Renal cortex interstitium (tissue), 15 donors: ENCODE measurements at places on chromosomes 2 and 18. TPM values are rescaled to one million over a fixed set of nuclear protein-coding genes. Genes with fewer than 3 reads are reported as not detected.

Gene ALS2
- polyA plus RNA-seq, result 28.6 TPM

Gene RNU2-63P
- polyA plus RNA-seq, result not detected

Gene SRBD1
- 20.8 TPM for polyA plus RNA-seq

Gene RTP5
- polyA plus RNA-seq, result not detected

Gene SMIM21
- 0.09 TPM for polyA plus RNA-seq

Gene GALR1
- polyA plus RNA-seq, result 0.15 TPM

Gene TGFA
- 17.0 TPM for polyA plus RNA-seq

Gene LONRF2
- 2.5 TPM for polyA plus RNA-seq

Gene ARL4C
- polyA plus RNA-seq, result 49.7 TPM

Gene IER3IP1
- 38.6 TPM for polyA plus RNA-seq

Gene INHA
- 0.73 TPM for polyA plus RNA-seq

Gene NYAP2
- polyA plus RNA-seq, result 0.11 TPM

Gene TUBB8B
- 0.86 TPM for polyA plus RNA-seq

Gene HMSD
- polyA plus RNA-seq, result 2.2 TPM

Gene TMEM200C
- polyA plus RNA-seq, result 1.4 TPM

Gene CPLX4
- polyA plus RNA-seq, result 0.16 TPM

Gene KCNG2
- polyA plus RNA-seq, result not detected

GRCh38 chr2:214995409-214995808 lies 143.0 kb downstream of the ABCA12 start:
- no peak for DNase-seq

- DNase-seq, result no peak
Measured at GRCh38 chr2:44930274-44931197, 11.0 kb upstream of the SIX3 start.

GRCh38 chr2:21710031-21710430 lies 586.3 kb downstream of the TDRD15 start:
- no peak for DNase-seq

- no peak for DNase-seq
Measured at GRCh38 chr2:138711812-138712211, 68.4 kb downstream of the NXPH2 start.

DNA sequence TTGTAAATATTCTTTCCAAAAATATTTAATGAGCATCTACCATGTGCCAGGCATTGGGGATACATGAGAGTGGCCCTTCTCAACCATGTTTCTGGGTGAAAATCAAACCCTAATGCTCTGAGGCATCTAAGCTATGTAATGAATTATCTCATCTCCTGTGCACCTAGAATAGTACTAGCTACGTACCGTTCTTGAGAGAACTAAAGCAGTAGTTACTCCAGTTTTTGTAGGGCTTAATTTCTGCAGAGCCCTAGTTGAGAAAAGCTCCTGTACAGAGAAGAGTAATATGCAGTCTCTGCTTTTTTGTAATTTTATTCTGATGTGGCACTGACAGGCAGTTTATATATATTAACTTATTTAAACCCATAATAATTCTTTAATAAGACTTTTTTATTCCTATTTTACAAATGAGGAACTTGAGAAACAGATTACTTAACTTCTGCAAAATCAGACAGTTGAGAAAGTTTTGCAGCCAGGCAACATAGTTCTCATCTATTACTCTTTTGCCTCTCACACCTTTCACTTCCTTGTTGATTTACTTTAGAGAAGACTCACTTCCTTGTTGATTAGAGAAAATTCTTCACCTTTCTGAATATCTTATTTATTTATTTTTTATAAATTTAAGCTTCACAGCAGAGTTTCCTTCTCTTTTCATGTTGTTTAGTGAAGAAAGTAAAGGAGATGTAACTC lies 3.1 kb downstream of the SPOPL start:
- no peak for DNase-seq

GRCh38 chr2:211823886-211824479 lies 714.6 kb downstream of the ERBB4 start:
- no peak for DNase-seq

DNA sequence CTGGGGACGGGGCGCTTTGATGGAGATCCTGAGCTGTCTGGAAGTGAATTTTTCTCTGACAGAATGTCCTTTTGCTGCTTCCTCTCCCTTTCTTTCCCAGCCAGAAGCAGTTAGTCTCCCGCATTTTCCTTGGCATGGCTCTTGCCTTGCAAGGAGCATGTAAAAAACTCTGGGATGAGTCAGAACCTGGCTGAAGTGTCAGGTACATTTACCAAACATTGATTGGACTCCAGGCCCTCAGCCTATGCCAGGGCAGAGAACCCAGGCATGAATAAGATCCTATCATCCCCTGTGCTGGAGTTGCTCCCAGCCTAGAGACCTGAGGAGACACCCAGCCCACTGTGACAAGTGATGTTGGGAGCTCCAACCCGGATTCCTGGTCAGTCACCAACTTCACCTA lies 21.6 kb downstream of the STON1 start:
- DNase-seq, result no peak

DNA sequence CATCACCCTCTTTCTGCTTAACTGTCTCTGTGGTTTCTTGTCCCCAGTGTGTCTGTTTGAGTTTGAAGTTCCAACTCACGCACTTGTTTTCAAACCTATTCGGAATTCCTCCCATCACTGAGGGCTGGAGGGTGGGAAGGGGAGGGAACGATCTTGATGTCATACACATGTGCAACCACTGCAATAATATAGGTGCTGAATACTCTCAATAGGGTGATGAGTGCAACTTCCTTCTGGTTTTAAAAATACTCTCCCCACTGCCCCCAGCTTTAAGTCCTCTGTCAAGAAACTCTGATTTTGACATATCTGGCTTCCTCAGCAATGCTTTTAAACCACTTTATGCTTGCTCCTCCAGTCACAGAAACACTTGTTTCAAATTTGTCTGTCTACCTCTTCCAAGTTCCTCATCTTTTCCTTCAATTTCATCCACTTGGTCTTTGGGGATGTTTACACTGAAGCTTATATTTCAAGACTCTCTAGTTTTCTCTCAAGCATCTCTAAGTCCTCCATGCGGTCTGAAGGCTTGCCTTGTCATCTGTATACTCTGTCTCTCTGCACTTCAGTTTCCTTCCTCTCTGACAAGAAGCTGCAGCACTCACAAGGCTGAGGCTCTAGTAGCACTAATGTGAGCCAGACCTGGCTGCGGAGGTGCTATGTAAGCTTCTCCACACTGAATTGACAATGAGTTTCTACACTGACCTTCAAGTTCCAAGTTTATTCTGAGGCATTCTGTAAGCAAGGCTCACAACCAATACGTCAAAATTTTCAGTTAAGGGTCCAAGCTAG lies 422.3 kb downstream of the ZEB2 start:
- no peak for DNase-seq

- no peak for DNase-seq
Measured at GRCh38 chr2:168962636-168963035, 61.5 kb downstream of the G6PC2 start.

DNA sequence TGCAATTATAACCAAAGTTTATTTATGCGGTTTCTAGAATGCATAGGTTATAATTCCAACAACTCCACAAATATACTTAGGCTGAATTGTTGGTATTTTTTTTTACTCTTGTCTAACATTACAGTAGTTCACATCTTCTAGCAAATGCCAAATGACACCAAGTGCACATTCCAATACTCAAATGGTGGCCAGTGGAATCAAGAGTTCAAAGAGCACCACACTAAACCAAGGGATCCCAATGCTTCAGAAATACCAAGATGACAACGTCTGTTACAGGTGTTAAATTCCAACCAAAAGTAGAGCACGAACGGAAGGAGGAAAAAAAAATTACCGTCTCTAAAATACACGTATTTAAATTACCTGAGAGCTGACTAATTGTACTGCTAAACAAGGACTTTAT lies 136.2 kb downstream of the TMEM247 start:
- DNase-seq, result no peak

DNA sequence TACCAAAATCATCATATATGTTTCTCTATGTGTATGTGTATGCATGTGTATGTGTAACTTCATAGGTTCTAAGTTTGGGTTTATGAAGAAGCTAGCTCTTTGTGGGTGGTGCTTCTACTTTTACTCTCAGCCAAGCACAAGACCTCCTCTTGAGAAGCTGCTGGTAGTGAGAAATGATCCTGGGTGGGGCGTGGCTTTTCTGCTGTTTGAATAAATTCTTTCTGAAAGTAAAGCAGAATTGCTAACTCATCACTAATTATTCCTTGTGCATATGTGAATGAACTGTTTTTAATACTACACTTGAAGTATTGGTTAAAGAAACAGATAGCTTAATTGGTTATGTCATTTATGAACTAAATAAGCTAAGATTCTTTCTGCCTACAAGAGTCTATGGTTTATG lies 7.6 kb upstream of the GAREM1 start:
- no peak for DNase-seq

DNA sequence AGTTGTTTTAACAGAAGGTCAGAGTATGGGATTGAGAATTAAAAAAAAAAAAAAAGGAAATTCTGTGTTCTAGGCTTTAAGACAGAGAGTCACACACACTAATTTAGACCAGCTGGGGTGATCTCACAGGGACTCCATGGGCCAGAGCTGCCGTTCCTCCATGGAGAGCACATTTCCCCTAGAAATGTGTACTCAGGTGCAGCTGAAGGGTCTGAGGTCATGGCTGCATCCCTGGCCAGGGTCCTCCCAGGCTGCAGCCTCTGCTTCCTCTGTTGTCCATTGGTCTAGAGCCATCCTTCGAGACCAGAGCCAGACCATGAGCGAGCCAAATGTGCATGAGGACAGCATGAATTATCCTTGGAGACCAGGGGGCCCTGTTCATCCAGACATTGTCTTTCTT lies 190.1 kb upstream of the TNP1 start:
- no peak for DNase-seq

- no peak for DNase-seq
Measured at GRCh38 chr18:31970617-31971016, 27.7 kb upstream of the TRAPPC8 start.

GRCh38 chr2:240921995-240922244 lies 15.8 kb downstream of the CROCC2 start:
- no peak for DNase-seq

DNA sequence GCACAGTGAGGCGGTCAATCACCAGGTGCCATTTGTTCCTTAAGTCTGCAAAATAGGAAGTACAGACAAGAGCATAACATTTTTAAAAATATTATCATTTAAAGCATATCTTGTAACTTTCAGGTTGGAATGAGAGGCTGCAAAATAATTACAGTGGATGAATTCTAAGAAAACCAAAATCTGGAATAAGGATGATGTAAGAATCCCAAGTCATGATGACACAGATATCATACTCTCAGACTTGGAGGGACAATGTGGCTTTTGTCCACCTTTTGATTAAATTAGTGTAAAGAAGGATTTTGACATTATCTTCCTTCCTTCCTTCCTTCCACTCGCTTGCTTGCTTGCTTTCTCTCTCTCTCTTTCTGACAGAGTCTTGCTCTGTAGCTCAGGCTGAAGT lies 244.4 kb downstream of the NAPG start:
- DNase-seq, result no peak

DNA sequence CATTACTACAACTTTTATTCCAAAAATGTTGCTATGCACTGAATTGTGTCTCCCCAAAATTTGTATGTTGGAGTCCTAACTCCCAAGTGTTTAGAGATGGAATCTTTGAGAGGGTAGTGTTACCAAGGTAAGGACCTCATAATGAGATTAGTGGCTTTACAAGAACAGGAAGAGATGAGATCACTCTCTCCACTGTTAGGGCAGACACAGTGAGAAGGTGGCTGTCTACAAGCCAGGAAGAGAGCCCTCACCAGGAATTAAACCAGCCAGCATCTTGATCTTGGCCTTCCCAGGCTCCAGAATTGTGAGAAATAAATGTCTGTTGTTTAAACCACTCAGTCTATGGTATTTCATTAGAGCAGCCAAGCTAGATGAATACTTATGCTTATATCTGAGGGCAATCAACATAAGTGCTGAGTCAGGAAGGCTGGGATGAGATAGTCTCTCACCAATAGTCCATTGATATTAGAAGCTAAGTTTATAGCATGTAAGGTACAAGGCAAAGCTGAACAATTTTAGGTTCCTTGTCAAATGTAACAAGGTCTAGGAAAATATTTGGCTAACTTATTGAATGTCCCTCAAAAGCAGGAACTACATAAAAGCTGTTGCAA lies 317.6 kb upstream of the REG3G start:
- no peak for DNase-seq

DNA sequence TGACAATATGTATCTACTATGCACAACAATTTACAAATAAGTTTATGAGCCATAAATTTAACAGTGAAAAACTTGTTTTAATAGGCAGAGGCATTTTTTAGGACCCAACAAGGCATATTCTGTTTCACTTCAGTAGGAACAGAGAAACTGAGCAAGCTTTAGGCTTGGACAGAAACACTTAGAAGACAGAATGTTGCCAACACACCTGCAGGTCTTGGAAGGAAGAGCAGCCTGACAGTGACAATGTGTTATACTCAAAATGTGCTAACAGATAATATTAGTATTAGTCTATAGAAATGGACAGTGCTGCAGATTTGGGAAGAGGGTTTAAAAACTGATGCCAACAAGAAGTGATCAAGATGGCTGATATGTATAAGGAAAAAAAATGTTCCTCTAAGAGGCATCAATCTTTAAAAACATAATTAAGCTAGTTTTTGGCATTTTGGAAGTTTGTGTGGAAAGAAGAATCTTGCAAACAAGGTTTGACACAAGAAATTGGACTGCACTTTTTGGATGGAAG lies 297.1 kb upstream of the FSIP2 start:
- no peak for DNase-seq

DNA sequence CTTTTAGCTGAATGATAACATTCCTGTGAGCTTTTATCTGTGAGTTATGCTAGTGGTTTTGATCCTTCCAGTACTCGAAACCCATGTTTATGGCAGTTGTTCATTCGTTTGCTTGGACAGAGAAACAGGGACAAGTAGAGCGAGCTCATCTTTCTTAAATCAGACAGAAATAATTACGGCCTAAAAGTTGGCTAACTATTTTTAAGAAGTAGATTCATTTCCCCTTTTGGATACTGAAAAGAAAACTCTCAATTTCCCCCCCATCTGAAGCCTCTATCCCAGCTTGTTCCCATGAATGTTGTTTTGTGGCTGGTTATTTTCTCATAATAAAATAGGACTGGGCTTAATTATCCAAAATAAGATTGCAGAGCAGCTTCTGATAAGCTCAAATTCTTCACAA lies 67.1 kb downstream of the ANTXR1 start:
- DNase-seq, result no peak

- no peak for DNase-seq
Measured at GRCh38 chr2:47485177-47485576, 82.2 kb downstream of the MSH2 start.

DNA sequence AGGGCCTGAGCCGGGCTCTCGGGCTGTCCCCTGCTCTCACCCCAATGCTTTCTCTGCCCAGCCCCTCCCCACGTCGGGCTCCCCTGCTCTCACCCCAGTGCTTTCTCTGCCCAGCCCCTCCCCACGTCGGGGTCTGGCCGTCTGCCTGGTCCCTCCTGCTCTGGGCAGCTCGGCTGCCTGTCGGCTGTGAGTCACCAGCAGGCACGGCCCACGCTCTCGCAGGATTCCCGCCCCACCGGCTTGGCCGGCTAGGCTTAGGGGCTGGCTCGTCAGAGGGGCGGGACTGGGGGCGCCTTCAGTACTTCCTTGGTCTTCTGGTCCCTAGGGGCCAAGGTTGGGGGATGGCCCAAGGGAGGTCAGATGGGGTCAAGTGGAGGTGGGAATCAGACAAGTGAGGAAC lies 3.3 kb downstream of the BOK start:
- DNase-seq, result no peak
